ENCODE measurements at places on chromosomes 1 and 21. TPM values are rescaled to one million over a fixed set of nuclear protein-coding genes. Genes with fewer than 3 reads are reported as not detected.

DNA sequence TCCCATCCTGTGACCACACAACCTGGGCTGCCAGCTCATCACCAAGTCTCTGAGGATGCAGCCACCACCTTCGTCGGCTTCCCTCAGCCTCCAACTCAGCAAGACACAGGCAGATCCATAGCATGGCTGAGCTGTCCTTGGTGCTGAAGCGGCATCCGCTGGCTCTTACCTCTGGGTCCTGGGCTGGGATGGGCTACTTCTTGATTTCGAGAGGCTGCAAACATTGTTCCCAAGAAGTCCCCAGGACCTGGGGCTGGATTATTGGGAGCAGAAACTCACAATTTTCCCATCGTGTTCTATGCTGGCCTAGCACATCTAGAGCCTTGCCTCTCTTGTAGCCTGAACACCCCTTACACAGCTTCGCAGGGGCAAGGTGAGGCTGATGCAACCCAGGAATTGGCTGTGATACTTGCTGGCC is 24.9 kb upstream of the C1QA start:
- H3K36me3 ChIP-seq, result no peaks in the 10 kb centered on the region
- no peak overlapping the region for H3K4me3 ChIP-seq
- no peaks in the 10 kb centered on the region for H3K4me1 ChIP-seq
- peak; percentile 32 for DNase-seq

DNA sequence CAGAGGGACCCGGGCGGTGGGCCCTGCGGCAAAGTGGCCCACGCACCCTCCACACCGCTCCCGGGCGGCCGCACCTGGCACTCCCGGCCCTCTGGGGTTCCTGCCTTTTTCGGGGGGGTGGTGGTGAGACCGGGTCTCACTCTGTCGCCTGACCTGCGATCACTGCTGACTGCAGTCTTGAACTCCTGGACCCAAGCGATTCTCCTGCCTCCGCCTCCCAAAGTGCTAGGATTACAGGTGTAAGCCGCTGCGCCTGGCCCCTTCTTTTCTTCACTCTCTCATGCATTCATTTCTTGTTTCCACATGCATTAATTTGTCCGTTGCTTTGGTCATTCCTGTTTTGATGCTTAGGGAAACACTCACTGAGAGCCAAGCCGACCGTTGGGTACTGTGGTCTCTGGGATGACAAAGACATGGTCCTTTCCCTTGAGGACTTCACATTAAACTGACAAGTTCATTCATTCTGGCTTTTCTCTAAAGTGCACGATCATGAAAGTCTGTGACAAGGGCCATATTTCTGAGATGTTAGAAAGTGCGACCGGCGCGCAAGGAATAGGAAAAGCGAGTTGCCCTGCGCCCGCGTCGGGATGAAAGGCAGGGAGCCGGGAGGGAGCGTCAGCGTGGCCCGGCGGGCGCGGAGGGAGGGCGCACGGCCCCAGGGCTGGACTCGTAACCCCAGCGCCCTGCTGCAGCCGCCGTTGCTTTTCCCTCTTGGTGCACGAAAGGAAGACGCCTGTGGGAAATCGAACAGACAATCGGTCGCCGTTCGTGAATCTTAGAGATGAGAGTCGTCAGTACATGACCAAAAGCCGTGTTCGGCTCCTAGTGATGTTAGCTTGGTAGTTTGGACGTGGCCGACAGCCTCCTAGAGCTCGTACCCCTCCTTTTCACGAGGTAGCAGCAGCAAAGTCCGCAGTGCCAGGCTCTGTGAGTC is 1.0 kb upstream of the MCOLN2 start:
- no peak overlapping the region for H3K27ac ChIP-seq
- peak; percentile 9 for DNase-seq
- peak overlapping the region; percentile 18 for H3K4me3 ChIP-seq
- H3K36me3 ChIP-seq, result no peaks in the 10 kb centered on the region

GRCh38 chr21:38350684-38351083 is 93.9 kb downstream of the KCNJ15 start:
- peak overlapping the region; percentile 97 for H3K27ac ChIP-seq
- H3K36me3 ChIP-seq, result no peaks in the 10 kb centered on the region
- H3K27me3 ChIP-seq, result no peaks in the 10 kb centered on the region
- no peak overlapping the region for H3K4me3 ChIP-seq
- peak; percentile 35 for DNase-seq

DNA sequence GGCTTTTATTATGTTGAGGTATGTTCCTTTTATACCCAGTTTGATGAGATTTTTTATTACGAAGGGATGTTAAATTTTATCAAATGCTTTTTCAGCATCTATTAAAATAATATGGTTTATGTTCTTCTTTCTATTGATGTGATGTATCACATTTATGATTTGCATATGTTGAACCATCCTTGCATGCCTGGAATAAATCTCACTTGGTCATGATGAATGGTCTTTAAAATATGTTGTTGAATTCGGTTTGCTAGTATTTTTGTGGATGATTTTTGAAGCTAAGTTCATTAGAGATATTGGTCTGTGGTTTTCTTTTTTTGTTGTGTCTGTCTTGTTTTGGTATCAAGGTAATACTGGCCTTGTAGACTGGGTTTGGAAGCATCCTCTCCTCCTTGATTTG is 14.1 kb downstream of the GPR88 start:
- no peaks in the 10 kb centered on the region for H3K27me3 ChIP-seq
- no peaks in the 10 kb centered on the region for H3K4me1 ChIP-seq
- H3K4me3 ChIP-seq, result no peak overlapping the region
- no peaks in the 10 kb centered on the region for H3K36me3 ChIP-seq
- no peak overlapping the region for H3K27ac ChIP-seq

- DNase-seq, result peak; percentile 39
- no peak overlapping the region for H3K4me3 ChIP-seq
- no peaks in the 10 kb centered on the region for H3K36me3 ChIP-seq
- H3K4me1 ChIP-seq, result peaks cover 70% of the 10 kb centered on the region
Observed at GRCh38 chr1:67745875-67746698, 61.1 kb downstream of the GADD45A start.

Gene NOS1AP
- total RNA-seq, result 0.45 TPM

Gene C1orf53
- 11.6 TPM for total RNA-seq

GRCh38 chr21:38479641-38480525 is 18.4 kb downstream of the ERG start:
- no peak overlapping the region for H3K27ac ChIP-seq
- H3K36me3 ChIP-seq, result no peaks in the 10 kb centered on the region
- H3K4me1 ChIP-seq, result no peaks in the 10 kb centered on the region
- DNase-seq, result no peak
- no peak overlapping the region for H3K4me3 ChIP-seq
- no peaks in the 10 kb centered on the region for H3K27me3 ChIP-seq

DNA sequence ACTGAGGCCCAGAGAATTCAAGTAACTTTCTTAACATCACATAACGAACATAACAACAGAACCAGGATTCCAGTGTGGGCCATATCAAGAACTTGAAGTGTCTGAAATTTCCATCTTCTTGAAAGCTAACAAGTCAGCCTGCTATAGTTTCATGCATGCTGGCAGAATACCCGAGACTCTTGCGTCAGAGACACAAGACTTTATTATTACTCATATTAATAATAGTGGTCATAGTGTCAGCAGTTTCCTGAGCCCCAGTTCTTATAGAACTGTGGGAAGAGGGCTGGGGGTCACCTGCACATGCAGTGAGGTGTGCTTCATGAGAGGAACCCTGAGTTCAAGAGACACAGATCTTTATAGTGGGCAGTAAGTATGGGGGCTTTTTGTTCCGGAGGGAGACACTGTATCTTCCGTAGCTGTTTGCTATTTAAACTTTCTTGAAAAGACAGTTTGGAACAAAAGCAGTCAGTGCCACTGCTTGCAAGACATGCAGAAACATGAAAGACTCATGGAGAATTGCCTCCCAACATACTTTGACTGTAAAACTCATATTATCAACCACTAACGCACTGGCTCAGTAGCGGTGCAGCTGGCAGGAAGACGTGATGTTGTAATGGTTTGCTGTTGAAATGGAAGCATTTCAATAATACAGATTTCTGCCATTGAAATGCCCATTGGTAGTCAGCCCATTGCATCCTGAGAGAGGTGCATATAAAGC is 339.2 kb downstream of the ADGRL2 start:
- H3K36me3 ChIP-seq, result no peaks in the 10 kb centered on the region
- H3K27ac ChIP-seq, result no peak overlapping the region
- no peaks in the 10 kb centered on the region for H3K27me3 ChIP-seq
- no peak overlapping the region for H3K4me3 ChIP-seq
- DNase-seq, result no peak

DNA sequence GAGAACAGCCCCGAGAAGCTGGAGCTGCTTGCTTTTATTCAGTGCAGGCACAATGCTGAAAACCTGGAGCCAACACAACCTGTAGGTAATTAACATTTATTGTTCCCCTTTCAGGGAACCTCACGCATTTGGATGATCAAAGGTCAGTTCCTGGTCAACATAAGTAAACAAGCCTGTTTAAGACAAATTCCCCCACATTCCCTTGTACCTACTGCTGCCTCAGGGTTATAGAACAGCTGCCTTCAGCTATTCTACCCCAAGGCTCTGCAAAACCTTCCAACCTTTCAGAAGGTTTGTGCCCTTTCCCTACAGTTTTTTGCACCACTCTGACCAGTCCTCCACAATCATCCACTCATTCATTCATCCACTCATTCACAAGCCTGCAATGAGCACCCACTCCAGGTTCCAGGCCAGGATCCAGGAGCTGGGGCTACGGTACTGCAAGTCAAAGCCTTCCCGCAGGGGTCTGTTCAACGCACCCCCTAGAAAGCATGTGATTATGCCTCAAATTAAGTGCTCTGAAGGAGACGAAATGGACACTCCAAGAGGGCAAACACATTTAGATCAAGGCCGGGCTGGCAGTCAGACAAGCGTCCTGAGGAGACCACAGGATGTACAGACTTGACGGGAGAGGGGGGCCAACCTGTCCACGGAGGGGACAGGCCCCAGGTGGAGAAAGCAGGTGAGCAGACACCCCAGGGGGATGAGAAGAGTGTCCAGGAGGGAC is 683.9 kb downstream of the MATN1 start:
- no peak for DNase-seq
- H3K36me3 ChIP-seq, result no peaks in the 10 kb centered on the region
- H3K4me3 ChIP-seq, result no peak overlapping the region
- H3K27ac ChIP-seq, result no peak overlapping the region
- H3K27me3 ChIP-seq, result no peaks in the 10 kb centered on the region

- no peak for DNase-seq
- H3K4me1 ChIP-seq, result no peaks in the 10 kb centered on the region
- no peak overlapping the region for H3K27ac ChIP-seq
- no peaks in the 10 kb centered on the region for H3K27me3 ChIP-seq
Observed at GRCh38 chr1:206514813-206515387, 7.6 kb downstream of the RASSF5 start.

GRCh38 chr1:204799630-204800029 is 71.0 kb upstream of the NFASC start:
- H3K4me3 ChIP-seq, result no peak overlapping the region
- H3K36me3 ChIP-seq, result no peaks in the 10 kb centered on the region
- H3K27ac ChIP-seq, result no peak overlapping the region
- DNase-seq, result no peak

Gene IFFO2
- total RNA-seq, result 11.3 TPM

Gene SYCP1
- 0.13 TPM for total RNA-seq

GRCh38 chr1:233183226-233184020 is 112.1 kb downstream of the PCNX2 start:
- no peaks in the 10 kb centered on the region for H3K36me3 ChIP-seq
- no peak overlapping the region for H3K4me3 ChIP-seq
- H3K4me1 ChIP-seq, result no peaks in the 10 kb centered on the region
- H3K27ac ChIP-seq, result no peak overlapping the region
- no peak for DNase-seq

Gene PRKCZ
- 43.0 TPM for total RNA-seq

- no peak overlapping the region for H3K27ac ChIP-seq
- no peak overlapping the region for H3K4me3 ChIP-seq
- H3K27me3 ChIP-seq, result no peaks in the 10 kb centered on the region
- no peak for DNase-seq
- H3K36me3 ChIP-seq, result no peaks in the 10 kb centered on the region
Observed at GRCh38 chr1:17397910-17398695, 26.1 kb downstream of the PADI6 start.
